ENCODE measurements at places on chromosomes 4 and X.

GRCh38 chr4:81378386-81378785 lies 93.3 kb downstream of the RASGEF1B start:
- DNase-seq = no peak

GRCh38 chr4:10577018-10577417 lies 107.5 kb downstream of the CLNK start:
- no peak for DNase-seq

DNA sequence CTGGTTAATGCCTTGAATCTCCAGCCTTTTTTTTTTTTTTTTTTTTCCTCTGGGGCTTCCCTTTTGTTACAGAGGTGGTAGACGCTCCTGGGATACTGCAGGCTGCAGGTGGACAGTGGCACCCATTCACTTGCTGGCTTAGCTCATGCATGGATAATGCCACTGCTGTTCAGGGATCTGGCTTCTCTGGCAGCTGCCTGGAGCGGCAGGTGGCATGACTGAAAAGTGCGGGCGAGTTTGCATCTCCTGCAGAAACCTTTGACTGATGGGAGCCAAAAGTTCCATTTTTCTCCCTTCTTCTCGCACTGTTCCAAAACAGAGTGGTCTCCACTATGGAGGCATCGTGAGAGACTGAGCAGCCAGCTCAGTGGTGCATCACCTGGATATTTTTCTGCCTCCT lies 5.9 kb upstream of the STIM2 start:
- peak; percentile 2 for DNase-seq

DNA sequence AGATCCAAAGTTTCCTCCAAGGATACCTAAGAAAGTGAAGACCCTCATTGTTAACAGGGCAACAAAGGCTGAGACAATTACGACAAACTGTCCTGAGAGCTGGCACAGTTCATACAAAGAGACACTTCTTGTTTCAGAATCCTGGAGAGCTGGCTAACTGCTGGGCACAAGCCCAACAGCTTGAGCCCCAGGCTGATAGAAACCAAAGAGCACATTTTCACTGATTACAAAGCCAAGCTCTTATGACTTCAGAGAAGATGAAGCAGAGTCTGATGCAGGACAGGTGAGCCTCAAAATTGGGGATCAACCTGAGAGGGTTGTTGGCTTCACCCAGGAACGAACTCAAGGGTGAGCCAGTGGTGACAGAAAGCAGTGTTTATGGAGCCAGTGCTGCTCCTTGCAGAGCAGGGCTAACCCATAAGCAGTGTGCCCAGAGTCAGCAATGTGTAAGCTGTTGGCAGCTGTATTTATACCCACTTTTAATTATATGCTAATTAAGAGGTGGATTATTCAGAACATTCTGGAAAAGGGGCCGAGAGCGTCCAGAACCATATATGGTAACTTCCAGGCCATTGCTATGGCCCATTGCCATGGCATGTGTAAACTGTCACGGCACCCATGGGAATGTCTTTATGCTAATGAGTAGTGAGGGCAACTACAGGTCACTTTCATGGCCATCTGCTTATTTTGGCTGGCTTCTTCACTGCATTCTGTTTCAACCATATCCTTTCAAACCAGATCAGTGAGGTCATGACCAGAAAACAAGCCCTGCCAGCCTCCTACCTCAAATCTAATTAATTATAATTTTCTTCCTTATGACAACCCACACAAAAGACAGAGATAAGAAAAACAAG lies 183.7 kb downstream of the EVC2 start:
- DNase-seq = peak; percentile 84

- no peak for DNase-seq
These were observed 51.1 kb upstream of the UGT8 start for GRCh38 chr4:114547340-114548134.

DNA sequence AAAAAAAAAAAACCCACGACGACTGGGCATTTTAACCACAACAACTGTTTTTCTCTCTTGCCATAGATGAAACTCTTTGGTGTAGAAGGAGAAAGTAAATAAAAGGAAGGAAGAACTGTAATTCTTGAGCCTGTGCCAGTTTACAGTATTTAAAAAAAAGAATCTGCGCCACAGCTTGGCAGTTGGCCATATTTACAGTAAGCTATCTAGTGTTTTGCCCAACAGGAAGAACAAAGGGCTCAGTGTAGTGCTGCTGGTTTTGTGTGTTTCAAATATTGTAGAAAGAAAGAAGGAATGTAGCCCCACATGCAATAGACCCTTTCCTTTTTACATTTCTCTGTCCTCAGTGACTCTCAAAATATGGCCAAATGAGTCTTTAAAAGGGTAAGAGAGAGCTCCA lies 66.1 kb downstream of the NR3C2 start:
- peak; percentile 2 for DNase-seq

DNA sequence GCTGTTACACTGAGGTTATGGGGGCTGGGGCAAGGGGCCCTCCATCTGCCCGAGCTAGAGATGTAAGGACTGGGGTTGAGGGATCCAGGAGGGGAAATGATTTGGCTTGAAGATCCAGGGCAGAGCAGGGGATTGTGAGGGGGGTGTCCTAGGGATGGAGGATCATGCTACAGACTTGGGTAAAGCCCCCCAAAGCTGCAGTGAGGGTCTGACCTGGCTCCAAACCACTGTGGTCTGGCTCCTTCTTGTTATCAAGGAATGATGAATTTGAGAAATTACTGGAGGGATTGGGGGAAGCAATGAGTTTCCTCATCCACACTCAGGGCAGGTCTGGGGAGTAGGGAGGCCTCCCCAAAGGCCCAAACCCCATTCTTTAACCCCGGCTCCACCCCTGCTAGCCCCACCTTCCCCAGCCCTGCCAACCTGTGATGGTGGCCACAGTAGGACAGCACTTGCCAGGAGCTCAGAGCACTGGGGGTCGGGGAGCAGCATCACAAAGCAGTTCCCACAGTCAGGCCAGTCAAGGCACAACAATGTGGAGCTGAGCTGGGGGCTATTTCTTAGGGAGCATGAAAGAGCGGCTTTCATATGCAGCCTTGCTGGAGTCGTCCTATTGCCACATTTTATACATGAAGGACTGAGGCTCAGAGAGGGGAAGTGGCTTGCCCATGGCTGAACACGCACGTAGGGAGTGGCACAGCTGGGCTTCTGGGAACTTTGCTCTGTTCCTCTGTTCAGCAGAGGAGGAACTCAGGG lies 165.5 kb downstream of the EFNB1 start:
- no peak for DNase-seq

- DNase-seq = no peak
These were observed 62.9 kb upstream of the HOPX start for GRCh38 chr4:56744030-56744429.

GRCh38 chrX:128020701-128021100 lies 31.5 kb downstream of the ACTRT1 start:
- DNase-seq = no peak

- no peak for DNase-seq
These were observed 74.8 kb upstream of the BCOR start for GRCh38 chrX:40172401-40173142.

DNA sequence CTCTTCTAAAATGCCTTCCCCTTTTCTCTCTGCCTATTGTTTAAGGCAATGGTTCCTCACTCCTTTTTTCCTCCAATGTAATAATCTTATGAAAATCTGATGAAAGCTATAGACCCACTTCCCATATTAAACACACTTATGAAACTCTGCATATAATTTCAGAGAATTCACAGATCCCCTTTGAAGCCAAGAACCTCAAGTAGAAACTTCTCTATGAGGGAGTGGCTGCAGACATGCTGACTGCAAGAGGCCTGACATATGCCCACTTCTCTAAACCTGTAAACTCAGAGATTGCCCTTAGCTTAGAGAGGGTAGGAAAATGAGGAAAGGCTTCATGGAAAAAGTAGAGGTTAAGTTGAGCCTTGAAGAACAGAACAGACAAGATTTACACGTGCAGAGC lies 37.6 kb downstream of the TAB3 start:
- no peak for DNase-seq

DNA sequence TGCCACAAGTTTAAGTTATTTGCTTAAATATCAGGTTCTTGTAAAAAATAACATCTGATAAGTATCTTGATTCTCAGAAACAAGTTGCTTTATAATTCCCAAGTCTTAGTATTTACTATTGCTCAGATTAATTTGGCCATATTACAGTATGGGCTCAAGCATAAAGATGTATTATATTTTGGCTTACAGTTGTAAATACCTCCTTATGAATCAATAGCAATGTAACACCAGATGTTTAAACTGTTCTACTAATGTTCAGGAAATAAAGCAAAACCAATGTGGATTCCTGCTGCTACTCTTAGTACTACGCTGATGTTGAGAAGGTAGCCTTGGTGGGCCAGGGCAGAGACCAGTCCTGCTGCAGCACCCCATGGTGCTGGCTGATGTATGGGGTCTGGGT lies 102.7 kb downstream of the MGST2 start:
- DNase-seq = no peak

DNA sequence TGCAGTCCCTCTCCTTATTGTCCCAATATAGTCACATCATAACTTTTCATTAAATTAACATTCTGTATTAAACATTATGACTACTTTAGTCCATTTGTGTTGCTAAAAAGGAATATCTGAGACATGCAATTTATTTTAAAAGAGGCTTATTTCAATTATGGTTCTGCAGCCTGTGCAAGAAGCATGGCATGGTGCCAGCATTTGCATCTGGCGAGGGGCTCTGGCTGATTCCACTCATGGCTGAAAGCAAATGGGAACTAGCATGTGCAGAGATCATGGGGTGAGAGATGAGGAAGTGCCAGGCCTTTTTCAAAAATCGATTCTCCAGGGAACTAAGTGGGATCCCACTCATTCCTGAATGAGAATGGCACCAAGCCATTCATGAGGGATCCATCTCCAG lies 476.3 kb upstream of the RPS6KA3 start:
- DNase-seq = no peak

DNA sequence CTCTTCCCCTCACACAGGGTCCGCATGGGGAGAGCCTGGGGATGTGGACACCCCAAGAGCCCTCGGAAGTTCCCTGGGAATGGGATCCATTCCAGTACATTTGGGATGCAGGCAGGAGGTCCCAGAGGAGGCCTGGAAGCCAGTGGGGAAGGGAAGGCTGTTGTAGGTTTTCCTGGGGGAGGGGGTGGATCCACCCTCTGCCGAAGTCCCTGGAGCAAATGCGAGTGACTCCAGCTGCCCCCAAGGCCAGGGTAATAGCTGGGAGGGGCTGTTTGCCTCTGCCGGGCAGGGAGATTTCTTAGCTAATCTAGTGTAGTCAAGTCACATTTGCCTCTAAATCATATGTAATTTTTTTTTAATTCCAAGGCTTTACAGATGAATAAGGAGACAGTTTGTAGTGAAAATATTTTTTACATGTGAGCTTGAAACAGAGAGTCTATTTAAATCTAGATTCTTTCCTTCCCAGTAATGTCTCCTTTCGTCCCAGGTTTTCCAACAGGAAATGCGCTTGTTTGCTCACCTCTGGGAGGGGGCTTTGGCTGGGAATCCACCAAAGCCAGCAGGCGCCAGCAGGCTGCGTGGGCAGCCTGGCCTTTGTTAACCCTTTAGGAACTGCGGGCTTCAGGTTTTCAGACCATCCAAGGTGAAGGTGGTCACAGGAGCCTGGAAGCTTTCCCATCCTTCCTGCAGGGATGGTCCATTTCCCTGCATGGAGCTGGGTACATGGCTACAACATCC lies 26.8 kb downstream of the SH3TC1 start:
- DNase-seq = peak; percentile 18

- DNase-seq = no peak
These were observed 193.9 kb upstream of the RPL34 start for GRCh38 chr4:108426493-108426892.

DNA sequence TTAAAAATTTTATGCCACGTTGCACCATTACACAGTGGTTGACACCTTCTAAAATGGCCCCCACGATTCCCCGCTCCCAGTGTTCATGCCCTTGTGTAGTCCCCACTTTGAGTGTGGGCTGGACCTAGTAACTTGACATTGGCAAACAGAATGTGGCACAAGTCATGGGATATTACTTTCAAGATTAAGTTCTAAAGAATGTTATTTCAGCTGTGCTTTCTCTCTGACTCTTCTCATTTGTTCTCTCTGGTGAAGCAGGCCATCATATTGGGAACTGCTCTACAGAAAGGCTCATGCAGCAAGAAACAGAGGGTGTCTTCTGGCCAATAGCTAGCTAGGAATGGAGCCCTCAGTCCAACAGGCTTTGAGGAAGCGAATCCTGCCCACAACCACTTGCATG lies 67.1 kb downstream of the ATXN3L start:
- DNase-seq = no peak

- DNase-seq = no peak
These were observed 21.0 kb downstream of the PLS3 start for GRCh38 chrX:115581759-115582615.

All from NCI-H82 (cell line).